ENCODE measurements at places on chromosomes 16 and 17. TPM values are rescaled to one million over a fixed set of nuclear protein-coding genes. Genes with fewer than 3 reads are reported as not detected.

- no peak overlapping the region for H3K4me3 ChIP-seq
- H3K4me1 ChIP-seq = no peaks in the 10 kb centered on the region
- H3K36me3 ChIP-seq = no peaks in the 10 kb centered on the region
- H3K27ac ChIP-seq = no peak overlapping the region
These were observed 30.8 kb downstream of the PRSS54 start for GRCh38 chr16:58264007-58264406.

Gene HOXB9
- not detected for total RNA-seq

Gene OTOP2
- total RNA-seq = not detected

Gene CDK3
- 9.6 TPM for total RNA-seq

Gene CHP2
- total RNA-seq = not detected

All from upper lobe of right lung (tissue), 1 donor.